ENCODE measurements at places on chromosomes 7 and 10. TPM values are rescaled to one million over a fixed set of nuclear protein-coding genes. Genes with fewer than 3 reads are reported as not detected.

- H3K4me3 ChIP-seq = no peak overlapping the region
- H3K36me3 ChIP-seq = no peaks in the 10 kb centered on the region
- H3K27me3 ChIP-seq = peaks cover 36% of the 10 kb centered on the region
- no peak overlapping the region for H3K27ac ChIP-seq
These were observed 111.3 kb upstream of the CARD11 start for GRCh38 chr7:3154881-3155494.

DNA sequence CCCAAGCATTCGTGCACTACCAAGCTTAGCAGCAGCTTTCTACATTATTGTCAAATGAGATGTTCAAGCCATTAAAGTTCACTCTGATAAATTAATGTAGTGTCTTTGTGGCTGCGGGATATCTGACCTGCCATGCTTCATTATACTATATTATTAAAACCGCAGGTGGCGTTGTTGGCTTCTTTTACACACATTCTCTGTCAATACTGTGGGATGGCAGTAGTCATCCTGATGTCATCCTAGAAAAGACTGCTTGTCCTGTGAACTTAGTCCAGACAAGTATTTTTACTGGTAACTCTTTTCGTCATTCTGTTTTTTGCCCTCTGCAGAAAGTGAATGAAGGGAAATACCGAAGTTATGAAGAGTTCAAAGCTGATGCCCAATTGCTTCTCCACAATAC lies 103.9 kb downstream of the ZMYND11 start:
- H3K4me1 ChIP-seq = peaks cover 9% of the 10 kb centered on the region
- H3K4me3 ChIP-seq = no peak overlapping the region

TWIST1 gene
- 53.4 TPM for total RNA-seq

CNNM1 gene
- 0.24 TPM for total RNA-seq

GRCh38 chr10:12391206-12391605 lies 41.9 kb downstream of the CAMK1D start:
- peak overlapping the region; percentile 55 for H3K27ac ChIP-seq

TBATA gene
- not detected for total RNA-seq

- peak overlapping the region; percentile 81 for H3K27ac ChIP-seq
- peaks cover 55% of the 10 kb centered on the region for H3K4me1 ChIP-seq
- H3K36me3 ChIP-seq = peaks cover 7% of the 10 kb centered on the region
- H3K27me3 ChIP-seq = no peaks in the 10 kb centered on the region
- H3K4me3 ChIP-seq = peak overlapping the region; percentile 76
These were observed 1.1 kb upstream of the GPER1 start for GRCh38 chr7:1086588-1087464.

- no peak overlapping the region for H3K27ac ChIP-seq
- DNase-seq = no peak
- no peaks in the 10 kb centered on the region for H3K36me3 ChIP-seq
- no peak overlapping the region for H3K4me3 ChIP-seq
- peaks cover 24% of the 10 kb centered on the region for H3K27me3 ChIP-seq
These were observed 187.5 kb upstream of the NFE2L3 start for GRCh38 chr7:25964483-25964991.

PNLIPRP1 gene
- total RNA-seq = not detected

GRCh38 chr10:70809726-70810125 lies 6.0 kb upstream of the SGPL1 start:
- no peak for DNase-seq
- H3K4me3 ChIP-seq = no peak overlapping the region
- H3K27me3 ChIP-seq = no peaks in the 10 kb centered on the region
- no peaks in the 10 kb centered on the region for H3K36me3 ChIP-seq
- H3K4me1 ChIP-seq = peaks cover 8% of the 10 kb centered on the region

DNA sequence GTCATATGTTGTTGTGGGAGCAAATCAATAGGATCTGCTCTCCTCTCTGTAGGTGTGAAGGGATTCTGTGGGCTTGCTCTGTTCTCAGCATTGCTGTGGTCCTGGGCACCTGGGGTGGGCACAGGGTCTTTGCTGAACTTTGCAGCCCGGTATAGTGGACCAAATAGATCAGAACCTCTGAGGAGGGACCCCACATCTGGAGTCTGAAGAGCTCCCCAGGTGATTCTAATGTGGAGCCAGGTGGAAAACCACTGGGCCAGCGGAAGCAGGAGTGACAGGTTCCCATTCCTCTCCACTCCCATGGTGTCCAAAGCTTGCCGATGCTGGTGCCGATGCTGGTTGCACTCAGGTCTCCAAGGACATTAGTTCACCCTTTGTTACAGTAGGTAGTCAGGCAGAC lies 257.2 kb downstream of the GLRX3 start:
- H3K27ac ChIP-seq = no peak overlapping the region
- DNase-seq = peak; percentile 62
- no peaks in the 10 kb centered on the region for H3K36me3 ChIP-seq

DNA sequence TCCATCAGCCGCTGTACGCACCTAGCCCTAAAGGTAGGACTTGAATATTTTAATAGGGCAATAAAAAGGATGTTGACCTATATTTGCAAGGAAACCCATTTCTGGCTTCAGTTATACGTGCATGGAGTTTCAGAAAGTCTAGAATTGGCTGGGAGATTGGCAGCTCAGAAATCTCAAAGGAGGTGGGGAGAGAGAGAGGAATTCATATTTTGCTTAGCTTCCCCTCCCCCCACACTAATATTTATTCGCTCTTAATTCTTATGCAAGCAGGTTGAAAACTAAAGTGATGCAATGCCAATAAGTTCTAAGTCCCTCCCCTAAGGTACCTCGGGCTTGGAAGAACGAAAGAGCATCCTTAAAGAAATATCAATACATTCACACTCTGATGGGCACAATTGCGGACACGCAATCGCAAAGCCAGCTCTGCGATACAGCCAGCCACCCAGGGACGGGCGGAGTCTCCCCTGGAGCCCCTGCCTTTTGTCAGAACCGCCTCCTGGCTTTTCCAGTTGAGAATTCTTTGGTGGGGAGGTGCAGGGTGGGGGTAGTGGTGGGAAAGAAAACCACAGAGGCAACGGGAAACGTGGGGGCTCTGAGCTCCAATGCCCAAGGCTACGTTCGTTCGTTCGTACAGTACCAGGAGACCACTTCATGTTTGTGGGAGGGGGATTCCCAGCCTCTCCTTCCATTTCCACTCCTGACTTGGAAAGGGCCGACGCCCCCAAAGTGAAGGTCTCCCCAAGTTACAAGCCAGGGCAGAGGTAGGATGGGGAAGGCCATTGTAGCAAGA lies 1.3 kb downstream of the SHH start:
- H3K36me3 ChIP-seq = no peaks in the 10 kb centered on the region
- no peak overlapping the region for H3K27ac ChIP-seq
- no peak for DNase-seq
- H3K4me1 ChIP-seq = peaks cover 33% of the 10 kb centered on the region
- peaks cover 65% of the 10 kb centered on the region for H3K27me3 ChIP-seq

ZNF804B gene
- not detected for total RNA-seq

GRCh38 chr10:5343561-5343960 lies 21.2 kb upstream of the UCN3 start:
- no peaks in the 10 kb centered on the region for H3K36me3 ChIP-seq
- DNase-seq = no peak

GRCh38 chr7:158399762-158400161 lies 187.9 kb downstream of the PTPRN2 start:
- no peaks in the 10 kb centered on the region for H3K36me3 ChIP-seq
- H3K4me1 ChIP-seq = no peaks in the 10 kb centered on the region
- DNase-seq = no peak
- H3K27ac ChIP-seq = no peak overlapping the region
- H3K27me3 ChIP-seq = no peaks in the 10 kb centered on the region
- H3K4me3 ChIP-seq = no peak overlapping the region

JAZF1 gene
- total RNA-seq = 19.8 TPM

- no peak for DNase-seq
- peaks cover 2% of the 10 kb centered on the region for H3K4me1 ChIP-seq
These were observed 48.0 kb upstream of the ZNF365 start for GRCh38 chr10:62326176-62326575.

SPDYE11 gene
- total RNA-seq = not detected

DNA sequence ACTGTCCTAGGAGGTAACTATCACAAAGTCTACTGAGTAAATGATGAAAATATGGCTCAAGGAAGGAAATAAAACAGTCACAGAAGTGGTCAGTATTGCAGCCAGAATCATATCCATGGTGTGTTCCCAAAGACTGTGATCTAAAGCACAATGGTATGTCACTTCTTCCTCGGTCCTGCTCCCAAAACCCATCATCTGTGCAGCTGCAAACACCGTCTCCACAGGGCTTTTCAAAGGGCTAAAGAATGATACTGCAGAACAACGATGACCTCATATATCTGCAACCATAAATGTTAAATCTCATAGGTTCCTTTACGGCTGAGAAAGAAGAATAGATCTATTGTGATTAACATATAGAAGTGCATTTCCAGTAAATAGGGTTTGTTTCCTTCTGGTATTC lies 465.0 kb downstream of the GRID1 start:
- H3K27ac ChIP-seq = no peak overlapping the region
- H3K4me3 ChIP-seq = no peak overlapping the region
- DNase-seq = no peak
- H3K4me1 ChIP-seq = no peaks in the 10 kb centered on the region

GRCh38 chr7:112157072-112157471 lies 49.1 kb downstream of the DOCK4 start:
- no peaks in the 10 kb centered on the region for H3K36me3 ChIP-seq
- no peak for DNase-seq
- H3K4me1 ChIP-seq = peaks cover 29% of the 10 kb centered on the region
- H3K27me3 ChIP-seq = no peaks in the 10 kb centered on the region
- H3K27ac ChIP-seq = no peak overlapping the region

GRCh38 chr10:538895-539294 lies 150.6 kb downstream of the DIP2C start:
- peaks cover 17% of the 10 kb centered on the region for H3K4me1 ChIP-seq
- no peaks in the 10 kb centered on the region for H3K27me3 ChIP-seq
- DNase-seq = no peak
- no peak overlapping the region for H3K4me3 ChIP-seq
- no peak overlapping the region for H3K27ac ChIP-seq

DNA sequence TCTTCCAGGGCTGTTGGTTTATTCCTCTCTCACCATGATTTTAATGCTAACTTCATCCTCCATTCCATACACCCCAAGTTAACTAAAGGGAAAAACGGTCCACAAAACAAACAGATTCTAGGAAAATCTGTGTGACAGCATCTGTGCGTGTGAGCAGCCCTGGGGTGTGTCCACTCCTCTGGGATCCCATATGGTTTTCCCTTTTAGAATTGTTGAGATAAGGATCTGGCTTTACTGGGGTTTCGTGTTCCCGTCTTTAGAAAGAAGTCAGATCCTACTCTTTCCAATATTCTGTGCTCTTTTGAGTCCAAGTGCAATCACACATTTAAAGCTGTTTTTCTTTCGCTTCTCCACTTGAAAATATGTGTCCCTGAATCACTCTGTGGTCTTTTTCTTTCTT lies 257.1 kb downstream of the KLF6 start:
- no peak overlapping the region for H3K4me3 ChIP-seq
- no peaks in the 10 kb centered on the region for H3K27me3 ChIP-seq
- peaks cover 52% of the 10 kb centered on the region for H3K4me1 ChIP-seq
- peak overlapping the region; percentile 57 for H3K27ac ChIP-seq

DNA sequence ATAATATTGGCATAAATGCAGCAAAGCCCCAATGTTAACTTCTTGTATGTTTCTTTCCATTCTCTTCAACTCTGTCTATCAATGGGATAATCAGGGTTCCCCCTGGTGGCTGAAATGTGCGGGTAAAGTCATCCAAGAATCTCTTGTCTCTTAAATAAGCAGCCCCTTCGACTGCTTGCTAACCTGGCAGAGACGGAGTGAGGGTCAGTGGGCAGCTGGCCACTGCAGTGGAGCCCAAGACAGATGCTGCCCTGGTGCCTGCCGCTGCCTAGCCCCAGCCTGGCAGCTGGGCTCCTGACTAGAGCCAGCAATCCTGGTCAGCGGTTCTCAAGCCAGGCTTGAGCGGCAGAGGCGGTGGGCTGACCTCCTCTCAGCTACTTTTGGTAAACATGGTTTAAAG lies 248.9 kb downstream of the COBL start:
- H3K27me3 ChIP-seq = no peaks in the 10 kb centered on the region
- H3K4me3 ChIP-seq = no peak overlapping the region
- H3K27ac ChIP-seq = no peak overlapping the region
- DNase-seq = no peak

DNA sequence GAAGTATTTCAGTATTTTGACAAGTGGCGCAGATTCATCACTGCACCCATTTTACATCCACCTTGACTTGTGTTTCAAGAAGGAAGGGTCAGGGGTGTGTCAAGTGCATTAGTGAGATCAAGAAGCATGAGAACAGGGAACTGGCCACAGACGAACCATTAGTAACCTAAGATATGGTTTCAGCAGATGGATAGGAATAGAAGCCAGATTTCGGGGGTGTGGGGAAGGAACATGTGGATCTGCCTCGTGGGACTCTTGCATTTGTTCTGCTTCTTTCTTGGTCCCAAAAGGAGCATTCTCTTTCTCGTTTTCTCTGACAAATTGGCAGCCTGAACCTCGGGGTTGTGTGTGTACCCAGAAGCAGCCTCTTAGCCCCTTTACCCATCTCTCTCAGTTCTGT lies 9.6 kb downstream of the DENND2A start:
- no peak overlapping the region for H3K4me3 ChIP-seq
- H3K36me3 ChIP-seq = peaks cover 5% of the 10 kb centered on the region
- no peak for DNase-seq

- DNase-seq = no peak
- H3K27me3 ChIP-seq = no peaks in the 10 kb centered on the region
- no peaks in the 10 kb centered on the region for H3K4me1 ChIP-seq
- H3K36me3 ChIP-seq = no peaks in the 10 kb centered on the region
- no peak overlapping the region for H3K27ac ChIP-seq
These were observed 40.4 kb upstream of the KIAA1217 start for GRCh38 chr10:24168258-24169170.

- peaks cover 64% of the 10 kb centered on the region for H3K4me1 ChIP-seq
- no peaks in the 10 kb centered on the region for H3K27me3 ChIP-seq
- H3K36me3 ChIP-seq = peaks cover 10% of the 10 kb centered on the region
- peak overlapping the region; percentile 70 for H3K4me3 ChIP-seq
- DNase-seq = no peak
These were observed 139.4 kb downstream of the TACC2 start for GRCh38 chr10:122128357-122128756.

RTKN2 gene
- total RNA-seq = 2.4 TPM

BICC1 gene
- total RNA-seq = 39.4 TPM

GRCh38 chr7:143499743-143500348 lies 22.2 kb downstream of the TAS2R41 start:
- no peaks in the 10 kb centered on the region for H3K27me3 ChIP-seq
- DNase-seq = no peak
- H3K36me3 ChIP-seq = no peaks in the 10 kb centered on the region
- H3K27ac ChIP-seq = no peak overlapping the region

LIPN gene
- total RNA-seq = not detected

GRCh38 chr7:158083526-158084310 lies 503.9 kb downstream of the PTPRN2 start:
- H3K4me3 ChIP-seq = no peak overlapping the region
- H3K27me3 ChIP-seq = no peaks in the 10 kb centered on the region
- H3K36me3 ChIP-seq = peaks cover 1% of the 10 kb centered on the region
- no peak for DNase-seq
- H3K27ac ChIP-seq = no peak overlapping the region

- peak within 1 kb of the TSS; percentile 89 for H3K4me3 ChIP-seq
- no peaks in the 10 kb centered on the region for H3K36me3 ChIP-seq
- H3K27ac ChIP-seq = peak within 1 kb of the TSS; percentile 95
- no peak for DNase-seq
- H3K4me1 ChIP-seq = peaks cover 51% of the 10 kb centered on the region
These were observed at the start of gene SLC4A2 for GRCh38 chr7:151059367-151060112. Gene SLC4A2 (plus strand): TSS chr7:151059589. CDS start chr7:151061988, 2,399 bp downstream.

Data from osteocyte (in vitro differentiated cells).